Right renal pelvis (tissue), 4 donors: ENCODE measurements at places on chromosomes 4 and X. TPM values are rescaled to one million over a fixed set of nuclear protein-coding genes. Genes with fewer than 3 reads are reported as not detected.

The NLRP2B gene
- not detected for polyA plus RNA-seq

The AMTN gene
- not detected for polyA plus RNA-seq

The HPSE gene
- 1.5 TPM for polyA plus RNA-seq

The ARMCX5 gene
- 16.0 TPM for polyA plus RNA-seq

The OGT gene
- 163 TPM for polyA plus RNA-seq

The RPL10 gene
- 4,008 TPM for polyA plus RNA-seq

The NPY2R gene
- 0.65 TPM for polyA plus RNA-seq

The TCEAL6 gene
- 0.17 TPM for polyA plus RNA-seq

The ARX gene
- polyA plus RNA-seq, result not detected

The MAGEB10 gene
- polyA plus RNA-seq, result not detected

The GPM6B gene
- 19.9 TPM for polyA plus RNA-seq

The CT47B1 gene
- polyA plus RNA-seq, result not detected

The SLC39A8 gene
- polyA plus RNA-seq, result 23.3 TPM

The PLP1 gene
- polyA plus RNA-seq, result 7.3 TPM

The MGST2 gene
- 61.1 TPM for polyA plus RNA-seq

The SMIM10 gene
- polyA plus RNA-seq, result 12.0 TPM

The SPP1 gene
- polyA plus RNA-seq, result 140 TPM

The MAGEC1 gene
- polyA plus RNA-seq, result not detected

The FGG gene
- not detected for polyA plus RNA-seq

The HDX gene
- 7.5 TPM for polyA plus RNA-seq

The FDCSP gene
- polyA plus RNA-seq, result 2.0 TPM

The NOX1 gene
- 0.42 TPM for polyA plus RNA-seq

The SLC10A3 gene
- polyA plus RNA-seq, result 19.6 TPM

The PAGE4 gene
- polyA plus RNA-seq, result 0.90 TPM

The TBX22 gene
- polyA plus RNA-seq, result 3.0 TPM

The TGIF2LX gene
- polyA plus RNA-seq, result not detected

The MAGEA6 gene
- not detected for polyA plus RNA-seq

The MUC7 gene
- polyA plus RNA-seq, result not detected

The ARL9 gene
- polyA plus RNA-seq, result 1.5 TPM

The USP26 gene
- polyA plus RNA-seq, result not detected

The DEFB131A gene
- not detected for polyA plus RNA-seq

The KLHL13 gene
- 77.8 TPM for polyA plus RNA-seq

The FAM47A gene
- not detected for polyA plus RNA-seq

The SUPT20HL1 gene
- not detected for polyA plus RNA-seq

The RNF4 gene
- polyA plus RNA-seq, result 66.4 TPM
